Activated CD4-positive, alpha-beta T cell treated with anti-CD3 and anti-CD28 coated beads for 36 hours (primary cell): ENCODE measurements at places on chromosomes 16 and 17. TPM values are rescaled to one million over a fixed set of nuclear protein-coding genes. Genes with fewer than 3 reads are reported as not detected.

DNA sequence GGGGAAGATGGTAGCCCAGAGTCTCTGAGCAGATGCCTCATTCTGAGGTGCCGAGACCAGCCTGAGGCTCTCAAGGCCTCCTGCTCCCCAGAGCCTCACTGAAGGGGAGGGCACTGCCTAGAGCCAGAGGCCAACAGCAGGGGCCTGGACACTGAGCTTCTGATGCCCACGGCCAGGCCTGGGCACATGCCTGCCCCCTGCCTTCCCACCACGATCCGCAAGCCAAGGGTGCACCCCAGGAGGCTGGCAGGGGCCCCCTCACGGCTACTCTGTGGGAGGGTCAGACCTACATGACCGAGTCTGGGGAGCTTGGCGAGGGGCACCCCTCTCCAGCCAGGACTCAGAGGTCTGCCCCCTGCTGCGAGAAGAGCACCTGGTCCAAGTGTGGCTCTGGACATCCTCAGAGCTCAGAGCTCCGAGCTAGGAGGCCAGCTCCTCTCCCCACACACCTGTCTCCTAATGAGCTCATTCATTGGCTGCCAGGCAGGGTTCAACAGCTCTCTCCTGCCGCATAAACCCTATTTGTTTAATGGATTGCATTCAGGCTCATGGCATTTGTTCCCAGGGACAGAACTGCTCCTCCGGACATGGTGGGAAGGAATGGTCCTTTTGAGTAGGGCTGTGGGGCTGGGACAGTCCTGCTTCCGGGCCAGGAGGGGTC is 13.9 kb downstream of the OTOP3 start:
- no peak for DNase-seq

GRCh38 chr17:66420961-66421371 is 118.6 kb downstream of the PRKCA start:
- no peak for DNase-seq

DNA sequence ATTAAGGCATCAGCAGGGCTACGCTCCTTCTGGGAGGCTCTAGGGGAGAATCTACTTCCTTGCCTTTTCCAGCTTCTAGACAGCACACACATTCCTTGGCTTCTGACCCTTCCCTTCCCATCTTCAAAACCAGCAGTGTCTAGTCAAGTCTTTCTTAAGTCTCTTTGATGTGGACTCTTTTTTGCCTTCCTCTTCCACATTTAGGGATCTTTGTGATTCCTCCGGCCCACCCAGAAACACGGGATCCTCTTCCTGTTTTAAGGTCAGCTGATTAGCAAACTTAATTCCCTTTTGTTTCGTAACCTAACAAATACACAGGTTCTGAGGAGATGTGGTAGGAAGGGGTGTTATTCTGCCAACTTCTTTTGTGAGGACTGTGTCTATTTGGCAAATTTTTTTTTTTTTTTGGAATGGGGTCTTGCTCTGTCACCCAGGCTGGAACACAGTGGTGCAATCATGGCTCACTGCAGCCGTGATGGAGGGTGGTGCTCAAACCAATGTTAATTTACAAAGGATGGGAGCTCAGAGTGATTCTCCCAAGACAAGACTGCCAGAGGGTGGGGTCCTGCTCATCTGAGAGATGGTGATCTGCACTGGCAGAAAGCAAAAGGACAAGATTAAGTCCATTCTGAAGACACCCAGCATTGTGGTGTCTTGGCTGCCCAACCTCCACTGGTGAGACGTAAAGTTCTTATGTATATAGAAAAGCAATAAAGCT is 14.7 kb downstream of the KNOP1 start:
- DNase-seq: no peak

- no peak for DNase-seq
Measured at GRCh38 chr17:21209511-21210175, 4.3 kb downstream of the TMEM11 start.

GRCh38 chr17:67574658-67575293 is 143.0 kb upstream of the NOL11 start:
- no peak for DNase-seq

DNA sequence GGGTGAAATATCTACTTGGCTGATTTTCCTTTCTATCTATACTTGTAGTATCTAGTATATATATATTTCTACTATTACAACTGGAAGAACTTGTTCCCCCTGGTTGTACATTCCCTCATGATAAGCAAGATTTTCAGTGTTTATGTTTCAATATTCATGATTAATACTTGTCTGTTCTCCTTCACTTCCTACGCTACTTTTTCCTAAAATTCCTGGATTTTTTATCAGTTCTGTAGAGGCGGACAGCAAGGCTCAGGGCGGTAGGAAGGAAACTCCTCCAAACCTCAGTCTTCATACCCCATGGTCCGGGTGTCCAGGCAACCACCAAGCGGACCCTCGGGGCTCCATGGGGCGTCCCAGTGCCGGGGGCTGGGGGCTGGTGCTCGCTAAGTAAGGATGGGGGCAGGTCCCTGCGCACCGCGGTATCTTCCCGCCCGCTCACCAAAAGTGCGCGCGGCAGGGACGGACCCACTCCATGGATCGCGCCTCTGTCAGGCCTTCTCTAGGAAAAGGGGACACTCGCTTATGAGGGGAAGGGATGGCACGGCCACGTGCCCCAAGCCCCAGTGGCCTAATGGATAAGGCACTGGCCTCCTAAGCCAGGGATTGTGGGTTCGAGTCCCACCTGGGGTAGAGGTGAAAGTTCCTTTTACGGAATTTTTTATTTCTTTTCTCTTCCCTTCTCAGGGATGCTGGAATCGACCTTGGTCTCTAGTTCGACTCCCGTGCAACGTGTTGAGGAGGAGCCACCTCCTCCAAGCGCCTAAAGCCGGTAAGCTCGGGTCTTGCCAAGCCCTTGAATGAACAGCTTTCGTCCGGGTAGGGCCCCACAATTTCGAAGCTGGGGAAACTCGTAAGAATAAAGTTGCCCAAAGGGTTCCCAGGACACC is 13.2 kb downstream of the ATP5PD start:
- peak; percentile 95 for DNase-seq

DNA sequence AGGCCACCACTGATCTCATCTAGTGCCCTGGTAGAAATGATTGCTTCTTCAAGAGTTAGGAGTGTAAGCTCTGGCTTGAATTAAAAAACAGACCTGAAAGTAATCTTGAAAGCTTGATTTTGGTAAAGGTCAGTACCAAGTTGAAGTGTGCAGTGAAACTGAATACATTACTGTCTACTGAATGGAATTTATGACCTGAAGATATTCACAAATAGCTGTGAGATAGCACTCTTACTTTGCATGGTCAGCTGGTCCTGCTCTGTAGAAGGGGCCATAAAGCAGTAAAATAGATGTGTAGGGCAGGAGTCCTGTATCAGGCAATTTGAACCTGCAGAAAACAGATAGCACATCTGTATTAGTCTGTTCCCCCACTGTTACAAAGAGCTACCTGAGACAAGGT is 78.6 kb downstream of the MYH13 start:
- no peak for DNase-seq

- no peak for DNase-seq
Measured at GRCh38 chr16:52074133-52074532, 472.8 kb downstream of the TOX3 start.

DNA sequence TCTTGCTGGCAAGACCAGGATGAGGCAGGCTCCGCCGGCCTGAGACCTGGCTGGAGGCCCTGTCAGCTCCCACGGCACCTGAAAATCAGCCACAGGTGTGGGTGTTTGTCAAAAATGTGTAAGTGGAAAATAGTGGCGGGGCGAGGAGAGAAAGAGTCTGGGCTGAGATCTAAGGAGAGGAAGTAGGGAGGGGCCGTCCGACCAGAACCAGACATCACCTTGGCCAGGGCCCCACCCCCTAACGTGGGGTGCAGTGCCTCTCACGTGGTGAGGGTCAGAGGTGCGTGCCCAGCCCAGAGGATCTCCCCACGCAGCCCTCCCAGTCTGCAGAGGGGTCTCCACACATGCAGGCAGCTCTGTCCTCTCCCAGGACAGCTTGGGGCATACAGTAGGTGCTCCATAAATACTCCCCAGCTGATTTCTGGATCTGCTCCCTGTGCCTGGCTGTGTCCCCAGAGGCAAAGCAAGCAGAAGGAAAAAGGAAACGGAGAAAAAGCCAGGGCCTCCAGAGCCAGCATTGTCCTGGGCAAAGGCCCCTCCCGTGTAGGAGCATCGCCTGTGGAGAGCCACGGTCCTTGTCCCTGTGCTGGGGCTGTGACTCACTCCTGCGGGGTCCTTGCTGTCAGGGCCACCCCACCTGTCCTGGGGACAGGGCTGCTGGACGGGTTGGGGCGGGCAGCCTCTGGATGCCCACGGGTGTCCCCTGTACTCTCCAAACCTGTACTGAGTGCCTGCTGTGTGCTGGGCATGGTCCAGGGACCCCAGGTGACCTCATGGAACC is 16.7 kb downstream of the ZFPM1 start:
- DNase-seq: peak; percentile 62

- peak; percentile 63 for DNase-seq
Measured at GRCh38 chr17:68437979-68438822, 19.1 kb downstream of the WIPI1 start.

DNA sequence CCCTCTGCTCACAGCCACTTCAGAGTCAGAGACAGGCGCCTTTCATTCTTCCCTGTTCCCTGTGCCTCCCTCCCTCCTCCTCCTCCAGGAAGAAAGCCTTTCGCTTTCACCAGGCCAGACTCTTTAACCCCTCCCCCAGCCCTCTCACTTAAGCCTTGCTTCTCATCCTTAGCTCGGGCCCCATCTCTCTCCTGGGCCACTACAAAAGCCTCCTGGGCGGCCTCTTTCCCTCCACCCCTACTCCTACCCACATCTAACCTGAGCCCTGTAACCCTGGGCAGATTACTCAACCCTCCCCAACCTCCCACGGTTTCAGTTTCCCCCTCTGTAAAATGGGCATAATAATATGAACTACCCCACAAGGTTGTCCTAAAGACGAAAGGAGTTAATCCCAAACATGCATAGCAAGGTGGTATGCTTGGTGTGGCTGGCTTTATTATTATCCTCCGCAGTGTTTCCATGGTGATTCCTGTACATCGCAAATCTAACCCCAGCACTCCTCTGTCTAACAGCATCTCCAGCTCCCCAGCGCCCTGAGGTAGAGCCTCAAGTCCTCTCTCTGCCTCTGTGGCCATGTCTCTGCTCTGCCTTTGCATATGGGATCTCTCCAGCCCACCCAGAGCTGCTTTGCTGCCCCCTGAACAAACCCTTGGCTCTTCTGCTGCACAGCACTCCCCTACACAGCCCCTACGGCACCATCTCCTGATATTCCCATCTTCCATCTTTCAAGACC is 17.7 kb downstream of the PIMREG start:
- peak; percentile 51 for DNase-seq

PDILT gene
- total RNA-seq: not detected

CUEDC1 gene
- 0.14 TPM for total RNA-seq

LHX1 gene
- not detected for total RNA-seq

RAC3 gene
- 9.6 TPM for total RNA-seq

CCDC200 gene
- 0.27 TPM for total RNA-seq

APOH gene
- not detected for total RNA-seq
